ENCODE measurements at places on chromosomes 5 and 9. TPM values are rescaled to one million over a fixed set of nuclear protein-coding genes. Genes with fewer than 3 reads are reported as not detected.

Gene PCDHA1
- not detected for total RNA-seq

Gene PHAX
- 45.6 TPM for total RNA-seq

Gene C6
- total RNA-seq: 1.7 TPM

DNA sequence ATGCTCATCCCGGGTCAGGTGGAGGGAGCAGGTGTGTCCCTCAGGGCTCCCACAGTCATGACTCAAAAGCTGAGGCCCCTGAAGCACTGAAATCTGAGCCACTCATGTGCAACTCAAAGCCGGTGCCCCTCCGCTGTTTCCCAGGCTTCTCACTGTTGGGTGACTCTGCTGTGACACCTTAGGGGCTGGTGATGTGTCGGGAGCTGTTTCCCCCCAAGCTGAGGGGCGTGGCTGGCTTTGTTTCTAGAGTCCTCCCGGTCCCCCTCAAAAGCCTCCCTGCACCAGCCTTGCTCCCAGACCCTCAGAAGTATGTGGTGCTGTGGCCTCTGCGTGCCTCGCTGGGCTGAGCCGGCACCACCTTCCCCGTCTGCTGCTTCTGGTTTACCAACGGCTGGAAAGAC, 39.7 kb downstream of the PLPP7 start:
- no peak overlapping the region for H3K27ac ChIP-seq
- peaks cover 3% of the 10 kb centered on the region for H3K4me1 ChIP-seq
- DNase-seq: no peak
- no peaks in the 10 kb centered on the region for H3K36me3 ChIP-seq
- no peak overlapping the region for H3K4me3 ChIP-seq
- H3K27me3 ChIP-seq: no peaks in the 10 kb centered on the region

DNA sequence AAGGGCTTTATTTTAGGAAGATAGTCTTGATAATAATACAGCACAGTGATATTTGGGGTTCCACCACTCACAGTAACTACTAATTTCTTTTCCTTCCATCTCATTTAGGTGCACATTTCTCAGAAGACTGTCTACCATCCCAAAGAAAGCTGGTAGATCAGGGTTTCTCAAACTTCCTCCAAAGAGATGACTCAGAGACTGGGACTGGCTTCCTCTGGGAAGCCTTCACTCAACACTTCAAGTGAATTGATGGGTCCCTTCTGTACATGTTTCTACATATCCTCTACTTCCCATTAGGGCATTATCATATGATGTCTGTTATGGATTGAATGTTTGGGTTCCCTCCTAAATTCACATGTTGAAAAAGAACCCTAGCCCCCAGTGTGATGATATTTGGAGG, 138.5 kb downstream of the SPOCK1 start:
- H3K36me3 ChIP-seq: no peaks in the 10 kb centered on the region
- H3K4me3 ChIP-seq: no peak overlapping the region
- H3K27me3 ChIP-seq: no peaks in the 10 kb centered on the region
- H3K27ac ChIP-seq: no peak overlapping the region
- no peak for DNase-seq

DNA sequence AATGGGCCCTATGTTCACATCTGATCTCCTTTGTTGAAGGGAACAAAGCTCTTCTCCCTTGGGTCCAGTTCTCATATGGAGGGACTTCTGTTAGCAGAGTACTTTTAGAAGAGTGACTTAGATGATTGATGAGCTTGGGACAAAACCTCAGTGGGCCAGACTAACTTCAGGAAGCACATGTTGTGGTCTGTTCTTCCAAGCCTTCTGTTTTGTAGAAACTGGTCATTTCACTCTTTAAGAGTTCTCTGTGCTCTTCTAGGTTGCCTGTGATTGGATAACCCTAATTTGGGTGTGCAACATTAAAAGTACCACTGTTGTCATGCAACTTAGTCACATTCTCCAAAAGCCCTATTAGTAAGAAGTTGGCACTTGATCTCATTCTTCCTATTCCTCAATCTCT, 183.5 kb upstream of the ACO1 start:
- no peak overlapping the region for H3K4me3 ChIP-seq
- H3K27me3 ChIP-seq: no peaks in the 10 kb centered on the region
- DNase-seq: no peak
- no peaks in the 10 kb centered on the region for H3K4me1 ChIP-seq

DNA sequence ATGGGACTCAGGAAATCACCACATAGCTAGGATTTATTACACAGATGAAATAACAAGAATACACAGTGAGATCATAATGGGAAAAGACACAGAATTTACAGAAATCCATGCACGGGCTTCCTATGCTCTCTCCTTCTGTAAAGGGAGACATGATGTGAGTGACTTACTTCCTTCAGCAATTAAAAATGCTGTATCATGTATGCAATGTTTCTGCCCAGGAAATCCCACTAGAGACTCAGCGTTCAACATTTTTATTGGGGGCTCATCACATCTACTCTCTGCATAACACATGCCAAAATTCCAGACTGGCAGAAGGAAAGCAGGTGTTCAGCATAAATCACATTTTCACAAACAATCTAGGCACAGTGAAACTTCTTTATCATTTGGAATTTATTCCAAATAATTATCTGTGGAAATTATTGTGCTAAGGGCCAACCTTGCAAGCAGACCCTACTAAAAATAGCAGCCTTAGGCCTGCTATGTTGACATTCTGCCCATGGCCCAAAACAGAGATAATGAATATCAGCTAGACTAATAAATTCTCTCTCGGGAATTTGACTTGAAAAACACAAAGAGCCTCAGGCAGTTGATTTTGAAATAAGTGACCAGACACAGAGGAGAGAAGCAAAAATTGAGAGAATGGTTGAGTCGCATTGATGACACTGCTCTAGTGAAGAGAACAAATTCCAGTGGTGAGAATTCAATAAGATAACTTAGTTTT, 31.4 kb upstream of the SELENOP start:
- no peak for DNase-seq
- no peaks in the 10 kb centered on the region for H3K27me3 ChIP-seq
- H3K4me3 ChIP-seq: no peak overlapping the region
- H3K27ac ChIP-seq: no peak overlapping the region

GRCh38 chr9:20854444-20854843, 170.4 kb downstream of the FOCAD start:
- H3K4me3 ChIP-seq: no peak overlapping the region
- H3K4me1 ChIP-seq: peaks cover 10% of the 10 kb centered on the region
- no peaks in the 10 kb centered on the region for H3K27me3 ChIP-seq
- DNase-seq: no peak

Gene PCDHGA10
- total RNA-seq: 3.5 TPM

Gene ECM2
- 9.1 TPM for total RNA-seq

Gene BAAT
- not detected for total RNA-seq

GRCh38 chr5:172564883-172565282, 76.2 kb upstream of the NEURL1B start:
- H3K27me3 ChIP-seq: no peaks in the 10 kb centered on the region
- no peak for DNase-seq
- H3K27ac ChIP-seq: peak overlapping the region; percentile 13
- H3K36me3 ChIP-seq: no peaks in the 10 kb centered on the region
- no peak overlapping the region for H3K4me3 ChIP-seq
- no peaks in the 10 kb centered on the region for H3K4me1 ChIP-seq

Gene OR13C3
- not detected for total RNA-seq

GRCh38 chr5:53508125-53508524, 27.7 kb downstream of the FST start:
- H3K27me3 ChIP-seq: no peaks in the 10 kb centered on the region
- H3K4me3 ChIP-seq: no peak overlapping the region
- no peak for DNase-seq
- H3K27ac ChIP-seq: no peak overlapping the region
- H3K4me1 ChIP-seq: no peaks in the 10 kb centered on the region

Gene TSSK1B
- total RNA-seq: not detected

Gene PLEKHG4B
- 0.46 TPM for total RNA-seq

- H3K27me3 ChIP-seq: no peaks in the 10 kb centered on the region
- no peak overlapping the region for H3K4me3 ChIP-seq
- H3K4me1 ChIP-seq: no peaks in the 10 kb centered on the region
- no peaks in the 10 kb centered on the region for H3K36me3 ChIP-seq
Measured at GRCh38 chr9:131839281-131840084, 99.6 kb upstream of the RAPGEF1 start.

DNA sequence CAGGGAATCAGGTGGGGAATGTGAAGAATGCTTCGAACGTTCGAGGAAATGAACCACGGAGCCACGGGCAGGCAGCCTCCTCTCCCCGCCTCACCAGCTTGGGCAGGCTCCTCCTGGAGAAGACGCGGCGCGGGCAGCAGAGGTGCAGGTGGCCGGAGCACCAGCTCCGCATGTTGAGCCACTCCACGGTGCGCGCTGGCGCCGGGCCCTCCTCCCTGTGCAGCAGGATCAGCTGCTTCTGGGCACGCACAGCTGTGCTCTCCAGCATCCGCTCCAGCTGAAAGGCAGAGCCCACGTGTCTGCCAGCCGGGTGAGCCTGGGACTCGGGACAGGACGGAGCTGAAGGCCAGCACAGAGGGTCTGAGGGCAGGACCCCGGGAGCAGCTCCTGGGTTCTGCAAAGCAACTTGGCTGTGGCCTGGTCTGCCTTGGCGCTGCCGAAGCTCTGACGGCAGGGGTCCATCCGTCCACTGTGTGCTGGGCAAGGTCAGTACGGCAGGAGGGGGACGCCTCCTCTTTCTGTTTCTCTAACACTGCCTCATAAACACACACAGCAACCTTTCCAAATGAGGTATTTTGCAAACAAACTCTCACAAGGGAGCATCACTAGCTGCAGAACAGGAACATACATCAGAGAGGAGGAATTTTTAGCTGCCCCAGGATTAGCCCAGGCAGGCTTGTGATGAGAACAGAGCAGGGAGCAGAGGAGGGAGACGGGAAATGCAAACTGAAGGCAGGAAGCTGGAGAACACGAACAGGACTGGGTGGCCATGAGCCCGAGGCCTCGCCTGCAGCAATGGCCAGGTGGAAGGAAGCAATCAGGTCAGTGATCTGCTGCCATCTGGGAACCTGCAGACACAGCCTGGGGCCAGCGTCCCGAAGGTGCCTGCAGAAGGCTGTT, 20.1 kb upstream of the NSMF start:
- H3K4me3 ChIP-seq: no peak overlapping the region
- DNase-seq: no peak
- peaks cover 10% of the 10 kb centered on the region for H3K4me1 ChIP-seq
- H3K27ac ChIP-seq: no peak overlapping the region
- no peaks in the 10 kb centered on the region for H3K36me3 ChIP-seq
- H3K27me3 ChIP-seq: no peaks in the 10 kb centered on the region

Gene FBXO38
- total RNA-seq: 29.5 TPM

- H3K36me3 ChIP-seq: no peaks in the 10 kb centered on the region
- DNase-seq: no peak
- H3K27ac ChIP-seq: no peak overlapping the region
- no peak overlapping the region for H3K4me3 ChIP-seq
- H3K4me1 ChIP-seq: peaks cover 24% of the 10 kb centered on the region
Measured at GRCh38 chr5:79120221-79120620, 8.6 kb downstream of the BHMT start.

- no peak overlapping the region for H3K4me3 ChIP-seq
- peaks cover 7% of the 10 kb centered on the region for H3K4me1 ChIP-seq
- peaks cover 24% of the 10 kb centered on the region for H3K36me3 ChIP-seq
- H3K27ac ChIP-seq: no peak overlapping the region
- no peak for DNase-seq
Measured at GRCh38 chr5:138942066-138942465, 66.9 kb upstream of the LRRTM2 start.

Gene CD14
- total RNA-seq: 125 TPM

Gene TPM2
- 14,576 TPM for total RNA-seq

- no peaks in the 10 kb centered on the region for H3K27me3 ChIP-seq
- no peaks in the 10 kb centered on the region for H3K36me3 ChIP-seq
- DNase-seq: no peak
- H3K4me1 ChIP-seq: peaks cover 17% of the 10 kb centered on the region
- no peak overlapping the region for H3K27ac ChIP-seq
Measured at GRCh38 chr5:157608972-157609565, 33.5 kb upstream of the ADAM19 start.

Gene FCN2
- not detected for total RNA-seq

Gene GFRA3
- total RNA-seq: 4.7 TPM

Data from esophagus muscularis mucosa (tissue), 4 donors.